ENCODE measurements at places on chromosomes 4 and X.

DNA sequence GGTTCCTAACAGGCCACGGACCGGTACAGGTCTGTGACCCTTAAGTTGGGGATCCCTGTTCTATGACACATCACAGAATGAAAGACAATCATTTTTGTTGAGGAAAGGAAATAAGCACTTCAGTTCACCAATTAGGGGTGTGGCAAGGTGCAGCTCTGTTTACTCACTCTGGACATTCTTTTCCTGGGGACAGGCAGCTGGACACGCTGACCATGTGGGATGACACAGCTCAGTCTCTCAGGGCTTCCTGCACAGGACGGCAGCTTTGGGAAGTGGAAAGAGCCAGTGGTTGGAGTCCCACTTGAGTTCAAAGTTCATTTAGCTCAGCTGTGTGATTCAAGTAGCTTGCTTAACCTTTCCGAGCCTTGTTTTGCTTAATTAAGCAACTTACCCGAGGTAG lies 55.7 kb downstream of the NDNF start:
- no peak for DNase-seq

GRCh38 chrX:28205905-28206304 lies 224.7 kb upstream of the DCAF8L1 start:
- no peak for DNase-seq

DNA sequence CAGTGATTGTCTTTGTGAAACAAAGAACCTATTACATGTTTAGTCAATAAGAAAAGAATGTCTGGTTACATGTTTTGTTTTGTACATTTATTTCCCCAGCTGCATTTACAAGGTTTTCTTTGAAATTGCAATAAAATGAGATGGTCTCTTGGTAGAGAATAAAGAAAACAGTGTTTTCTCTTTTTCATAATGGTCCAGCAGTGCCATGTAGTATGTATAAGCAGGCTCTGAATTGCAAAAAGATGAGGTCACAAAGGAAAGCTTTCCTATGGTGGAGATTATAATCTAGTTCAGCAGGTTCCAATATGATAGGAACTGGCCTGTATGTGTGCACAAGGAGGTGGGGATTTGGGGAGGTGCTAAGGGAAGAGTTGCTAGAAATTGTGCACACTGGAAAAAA lies 1417.3 kb downstream of the STIM2 start:
- DNase-seq = no peak

DNA sequence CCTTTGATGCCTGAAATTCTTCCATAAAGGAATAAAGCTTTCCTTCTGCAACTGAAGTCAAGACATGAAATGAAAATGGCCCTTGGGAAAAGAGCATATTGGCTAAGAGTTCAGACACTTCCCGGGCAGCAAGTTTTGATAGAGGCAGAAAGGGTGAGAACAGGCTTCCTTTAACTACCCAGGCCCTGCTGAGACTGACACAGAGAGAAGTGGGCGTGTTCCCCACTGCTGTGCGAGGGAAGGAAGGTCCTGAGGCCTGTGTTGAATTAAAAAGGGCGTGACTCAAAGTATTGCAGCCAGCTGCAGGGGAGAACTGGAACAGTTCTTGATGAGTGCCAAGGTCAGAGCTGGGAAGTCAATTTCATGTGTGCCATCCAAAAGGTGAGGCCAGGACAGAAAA lies 33.9 kb upstream of the ADGRG2 start:
- no peak for DNase-seq

DNA sequence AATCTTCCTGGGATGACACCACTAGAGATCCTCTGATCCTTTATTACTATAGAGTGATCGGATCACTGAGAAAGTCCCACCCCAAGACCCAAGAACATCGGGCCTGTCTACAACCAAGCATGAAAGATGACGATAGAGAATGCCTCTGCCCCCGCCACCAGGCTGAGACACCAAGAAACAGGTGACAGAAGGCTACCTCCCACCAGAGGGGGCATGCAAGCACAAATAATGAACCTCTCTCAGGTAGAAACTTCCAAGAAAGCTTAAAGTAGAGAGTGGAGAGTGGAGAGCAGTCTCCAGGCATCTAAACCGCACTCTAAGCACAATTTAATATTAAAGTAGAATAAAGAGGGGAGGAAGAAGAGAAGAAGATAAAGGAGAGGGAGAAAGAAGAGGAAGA lies 402.6 kb downstream of the INPP4B start:
- DNase-seq = no peak

DNA sequence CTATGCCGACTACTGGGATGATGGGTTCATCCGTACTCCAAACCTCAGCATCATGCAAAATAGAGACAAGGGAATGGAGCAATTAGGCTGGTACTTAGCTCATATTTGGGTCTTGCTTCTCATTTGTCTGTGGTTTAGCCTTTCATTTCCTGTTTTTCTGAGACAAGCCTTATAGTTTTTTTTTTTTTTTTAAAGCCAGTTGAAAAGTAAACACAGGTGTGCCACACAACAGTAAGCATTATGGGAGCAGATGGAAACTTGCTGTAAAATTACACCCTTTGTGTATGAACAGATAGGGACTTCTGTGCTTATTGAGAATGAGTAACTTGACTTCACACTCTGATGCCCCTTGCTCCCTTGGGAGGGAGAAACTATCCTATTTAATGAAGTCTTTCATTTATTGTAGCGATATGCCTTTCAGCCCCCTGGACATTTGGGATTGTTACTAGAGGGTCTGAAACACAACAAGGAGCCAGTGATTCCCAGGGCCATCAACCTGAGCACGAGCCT lies 13.7 kb downstream of the RASSF6 start:
- DNase-seq = no peak

GRCh38 chr4:123874063-123874462 lies 477.5 kb downstream of the SPRY1 start:
- DNase-seq = no peak

DNA sequence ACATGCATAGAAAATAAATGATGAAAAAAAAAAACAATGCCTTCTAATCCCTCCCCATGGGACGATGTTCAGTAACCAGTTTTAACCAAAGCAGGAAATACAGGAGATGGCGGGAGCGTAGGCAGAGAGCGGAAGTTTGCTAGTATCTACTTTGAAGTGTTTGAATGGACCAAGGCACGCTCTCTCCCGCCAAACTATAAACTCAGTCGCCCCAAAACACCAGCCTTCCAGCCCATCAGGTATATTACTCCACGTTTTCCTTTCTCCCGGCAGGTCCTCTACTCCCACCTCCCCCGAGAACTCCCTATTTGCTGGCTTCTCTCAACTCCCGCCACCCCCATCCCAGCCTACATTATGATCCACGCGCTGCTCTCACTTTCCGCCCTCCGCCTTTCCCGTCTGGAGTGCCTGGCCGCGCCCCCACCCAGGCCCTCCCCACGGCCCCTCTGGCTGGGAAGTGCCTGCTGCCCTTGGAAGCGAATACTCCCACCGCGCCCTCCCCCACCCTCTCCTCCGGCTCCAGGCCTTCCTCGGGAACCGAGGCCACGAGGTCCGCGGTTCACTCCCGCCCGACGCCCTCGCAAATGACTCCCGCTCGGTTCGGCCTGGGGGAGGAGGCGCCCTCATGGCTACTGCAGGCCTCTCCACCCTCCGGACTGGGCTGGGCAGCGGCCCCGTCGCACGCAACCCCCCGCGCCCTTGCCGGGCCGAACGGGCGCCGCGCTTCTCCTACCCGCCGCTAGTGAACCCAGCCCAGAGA lies 723 bp downstream of the DHX15 start:
- DNase-seq = peak; percentile 2

- DNase-seq = no peak
Measured at GRCh38 chrX:30851449-30851848, 37.6 kb downstream of the TAB3 start.

DNA sequence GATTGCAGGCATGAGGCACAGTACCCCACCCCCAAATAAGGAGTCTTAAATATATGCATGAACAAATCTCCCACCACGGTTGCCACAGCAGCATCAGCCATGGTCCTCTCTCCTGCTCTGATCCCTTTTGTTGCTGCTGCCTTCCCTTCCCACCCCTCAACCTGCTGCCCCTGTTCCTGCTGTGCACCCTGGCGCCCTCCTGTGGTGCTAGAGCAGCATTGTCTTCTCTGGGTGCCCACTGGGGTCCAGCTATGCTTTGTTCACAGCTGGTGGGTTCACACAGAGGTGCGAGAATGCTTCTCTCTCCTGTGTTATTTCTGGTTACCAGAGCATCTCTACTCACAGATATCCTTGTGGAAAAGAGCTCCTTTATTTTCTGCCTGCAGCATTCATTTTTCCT lies 116.2 kb downstream of the GATB start:
- DNase-seq = no peak

DNA sequence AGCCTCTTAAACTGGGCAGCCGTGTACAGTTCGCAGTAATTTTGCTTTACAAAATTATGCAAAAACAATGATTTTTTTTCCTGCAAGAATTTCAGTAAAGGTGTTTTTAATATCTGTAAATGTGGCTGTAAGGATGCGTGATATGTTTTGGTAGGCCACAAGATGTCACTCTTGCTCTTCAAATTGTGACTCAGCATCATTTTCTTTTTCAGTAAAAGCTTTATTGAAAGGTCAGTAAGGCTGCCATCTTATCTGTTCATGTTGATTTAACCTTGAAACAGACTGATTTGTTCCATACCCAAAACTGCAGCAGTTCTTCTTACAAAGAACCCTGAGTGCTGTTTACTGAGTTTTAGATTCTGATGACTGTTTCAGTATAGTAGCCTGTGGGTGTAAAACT lies 39.9 kb downstream of the TXLNG start:
- no peak for DNase-seq

DNA sequence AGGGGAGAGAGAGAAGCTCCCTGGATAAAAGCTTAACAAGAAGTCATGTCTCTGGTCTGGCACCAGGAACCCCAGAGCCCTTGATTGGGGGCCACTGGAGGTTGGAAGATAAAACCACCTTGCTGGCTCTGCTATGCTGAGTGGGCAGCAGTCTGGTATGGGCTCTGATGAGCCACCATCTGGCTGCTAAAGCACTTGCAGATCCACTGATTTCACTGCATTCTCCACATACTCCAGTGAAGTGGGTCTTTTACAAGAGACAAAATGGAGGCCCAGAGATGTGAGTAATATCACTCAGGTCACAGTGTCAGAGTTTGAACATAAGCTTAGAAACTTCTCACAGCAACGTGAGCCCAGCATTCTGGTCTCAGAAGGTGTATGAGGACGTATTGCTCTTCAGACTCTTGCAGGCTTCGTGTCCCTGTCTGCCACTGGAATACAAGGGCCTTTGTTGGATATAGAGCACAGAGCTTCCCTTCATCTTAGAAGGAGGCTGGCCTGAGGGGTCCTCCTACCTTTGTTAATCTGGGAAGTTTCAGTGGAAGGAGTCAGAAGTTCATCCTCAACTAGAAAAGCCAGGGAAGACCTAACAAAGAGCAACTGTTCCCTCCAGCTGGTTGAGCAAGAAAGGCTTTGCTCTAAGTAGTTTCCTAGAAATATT lies 11.8 kb downstream of the CLDN2 start:
- no peak for DNase-seq

- no peak for DNase-seq
Measured at GRCh38 chrX:118499295-118499694, 3.7 kb downstream of the DOCK11 start.

- no peak for DNase-seq
Measured at GRCh38 chr4:46211406-46211805, 87.6 kb upstream of the GABRG1 start.

DNA sequence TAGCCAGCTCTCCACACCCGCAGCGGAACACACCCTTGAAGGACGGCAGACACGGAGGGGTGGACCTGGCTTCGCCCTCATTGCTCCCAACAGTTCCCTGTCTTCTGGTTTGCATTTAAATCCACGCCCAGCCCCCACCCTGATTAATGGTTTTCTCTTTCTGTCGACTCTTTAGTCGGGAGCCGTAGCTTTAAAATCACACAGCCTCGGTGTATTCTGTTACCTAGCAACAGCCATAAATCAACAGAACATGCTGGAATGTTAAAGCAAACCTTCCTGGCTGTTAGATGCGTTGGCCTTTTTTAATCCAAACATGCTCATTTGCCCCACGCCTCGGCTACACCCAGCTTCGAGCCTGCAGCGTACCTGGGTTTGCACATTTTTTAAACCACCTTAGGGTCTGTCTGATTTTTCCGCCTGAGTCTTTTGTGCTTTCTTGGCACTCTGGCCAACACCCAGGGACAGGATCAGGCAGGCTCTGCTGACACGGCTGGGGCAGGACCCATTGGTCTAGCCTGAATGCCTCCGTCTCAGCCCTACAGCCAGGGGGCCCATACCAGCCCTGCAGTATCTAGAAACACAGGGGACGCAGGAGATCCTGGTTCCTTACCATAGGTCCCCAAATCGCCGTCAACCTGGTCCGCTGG lies 21.4 kb upstream of the PPP2R2C start:
- no peak for DNase-seq

DNA sequence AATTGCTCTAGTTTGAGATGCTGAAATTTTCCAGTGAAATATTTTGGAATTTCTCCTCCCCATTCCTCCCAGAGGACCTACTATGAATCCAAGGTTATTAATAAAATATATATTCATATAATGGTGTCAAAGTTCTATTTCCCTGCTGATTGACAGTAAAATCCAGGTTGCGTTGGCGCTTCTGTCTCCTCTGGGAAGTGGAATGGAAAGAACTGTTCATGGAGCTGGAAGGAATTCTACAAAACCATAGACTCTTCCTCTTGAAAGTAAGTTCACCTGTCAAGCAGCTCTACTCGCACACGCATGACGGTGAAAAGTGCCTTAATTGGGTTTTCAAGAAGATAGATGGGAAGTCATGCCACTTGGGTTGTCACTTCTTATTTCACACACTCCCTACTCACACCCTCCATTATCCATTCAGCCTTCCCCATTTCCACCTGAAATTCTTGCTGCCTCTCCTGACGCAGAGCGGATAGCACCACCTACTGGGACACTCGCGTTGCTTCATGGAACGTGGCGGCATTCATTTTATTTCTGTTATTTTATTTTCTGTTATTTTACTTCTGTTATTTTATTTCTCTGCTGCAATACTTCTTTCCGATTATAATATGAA lies 351.6 kb downstream of the NLGN4X start:
- DNase-seq = no peak

DNA sequence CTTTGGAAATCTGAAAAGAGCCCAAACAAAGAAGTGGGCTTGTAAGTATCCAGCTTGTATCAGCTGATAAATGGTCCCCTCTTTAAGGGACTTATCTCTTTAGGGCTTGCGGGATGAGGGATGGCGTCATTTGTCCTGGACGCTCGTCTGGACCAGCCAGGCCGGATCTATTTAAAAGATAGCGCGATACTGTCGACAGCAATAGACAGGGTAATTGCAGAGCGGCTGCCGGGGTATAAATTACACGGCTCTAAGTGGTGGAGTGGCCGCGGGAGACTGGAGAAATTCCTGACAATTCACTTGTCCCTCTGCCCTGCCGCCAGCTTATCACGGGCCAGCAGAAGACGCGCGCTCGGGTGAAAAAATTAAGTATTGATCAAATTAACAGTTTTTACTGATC lies 90.7 kb downstream of the FAM53A start:
- no peak for DNase-seq

- DNase-seq = no peak
Measured at GRCh38 chrX:139803224-139803623, 95.3 kb upstream of the MCF2 start.

Data from activated CD8-positive, alpha-beta memory T cell treated with anti-CD3 and anti-CD28 coated beads for 1 hour (primary cell).